ENCODE measurements at places on chromosomes 1 and 21.

- no peak overlapping the region for H3K4me3 ChIP-seq
- H3K36me3 ChIP-seq: no peaks in the 10 kb centered on the region
- peaks cover 51% of the 10 kb centered on the region for H3K27me3 ChIP-seq
- DNase-seq: no peak
- no peak overlapping the region for H3K27ac ChIP-seq
Measured at GRCh38 chr1:22208268-22208972, 65.5 kb upstream of the WNT4 start.

DNA sequence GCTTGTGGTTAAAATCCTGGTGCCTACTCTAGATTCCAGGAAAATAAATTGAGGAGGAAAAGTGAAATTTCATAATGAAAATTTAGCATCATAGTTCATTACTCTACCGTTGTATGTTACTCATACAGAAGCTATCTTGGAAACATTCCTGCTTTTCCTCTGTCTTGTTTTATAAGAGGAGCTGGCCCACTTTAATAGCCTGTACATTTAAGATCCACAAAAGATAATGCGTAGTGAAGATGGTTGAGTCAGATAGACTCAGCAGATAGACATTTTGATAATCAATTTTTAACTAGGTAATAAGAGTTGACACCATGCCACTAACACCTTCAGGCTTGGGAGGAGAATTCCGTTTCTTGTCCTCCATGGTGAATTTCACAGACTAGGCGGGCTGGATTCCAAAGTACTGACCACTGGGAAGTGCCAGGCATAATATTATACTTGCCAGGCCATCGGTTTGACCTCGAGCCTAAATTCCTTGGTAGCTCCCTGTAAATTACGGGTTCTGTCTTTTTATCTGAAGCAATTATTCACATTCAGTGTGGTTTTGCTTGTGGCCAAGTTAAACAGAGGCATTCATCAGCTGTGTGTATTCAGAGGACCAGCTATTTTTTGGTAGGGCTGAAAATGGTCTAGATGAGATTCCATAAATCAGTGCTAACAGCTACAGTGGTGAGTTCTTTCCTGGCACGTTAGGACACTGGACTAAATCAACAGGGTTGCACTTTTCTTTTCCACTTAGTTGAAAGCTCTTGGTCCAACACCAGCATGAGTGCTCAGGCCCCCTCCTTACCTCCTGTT, 111.9 kb upstream of the KAZN start:
- no peaks in the 10 kb centered on the region for H3K4me1 ChIP-seq
- DNase-seq: no peak
- no peaks in the 10 kb centered on the region for H3K36me3 ChIP-seq

DNA sequence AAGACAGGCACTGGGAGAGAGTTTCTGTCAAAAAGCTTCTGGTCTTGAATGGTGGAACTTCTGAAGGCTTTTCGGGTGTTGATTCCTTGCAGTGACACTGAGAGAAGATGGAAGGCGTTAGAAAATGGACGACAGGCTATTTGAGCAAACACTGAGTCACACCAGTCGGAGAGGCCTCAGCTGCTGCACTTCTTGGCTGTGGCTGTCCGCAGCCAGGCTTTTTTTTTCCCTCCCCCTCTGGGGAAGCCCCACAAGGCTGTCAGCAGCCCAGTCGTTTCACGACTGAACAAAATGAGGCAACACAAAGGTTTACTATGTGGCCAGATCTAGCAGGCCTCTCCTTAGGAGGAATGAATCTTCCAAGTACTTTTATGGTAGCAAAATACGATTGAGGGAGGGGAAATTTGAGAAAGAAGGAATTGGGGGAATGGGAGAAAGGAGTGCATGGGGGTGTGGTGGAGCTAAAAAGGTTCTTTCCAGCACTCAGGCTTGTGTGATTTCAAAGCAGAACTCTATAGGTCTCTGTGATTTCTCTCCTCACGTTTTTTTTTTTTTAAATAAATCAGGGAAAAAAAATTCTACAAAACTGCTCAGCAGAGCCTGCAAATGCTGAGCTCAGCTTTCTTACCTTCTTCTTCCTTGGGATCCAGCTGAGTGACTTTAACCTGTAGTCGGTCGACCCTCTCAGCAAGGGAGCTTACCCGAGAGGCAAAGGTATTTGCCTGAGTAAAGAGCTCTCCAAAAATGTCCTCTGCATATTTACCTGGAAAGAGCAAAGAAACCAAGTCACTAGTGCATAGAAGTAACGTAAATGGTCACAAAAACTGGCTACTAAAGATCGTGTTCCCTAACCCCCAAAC, 26.1 kb downstream of the GPR3 start:
- peak; percentile 74 for DNase-seq
- no peak overlapping the region for H3K4me3 ChIP-seq
- no peaks in the 10 kb centered on the region for H3K27me3 ChIP-seq
- H3K36me3 ChIP-seq: peaks cover 55% of the 10 kb centered on the region
- peaks cover 55% of the 10 kb centered on the region for H3K4me1 ChIP-seq

DNA sequence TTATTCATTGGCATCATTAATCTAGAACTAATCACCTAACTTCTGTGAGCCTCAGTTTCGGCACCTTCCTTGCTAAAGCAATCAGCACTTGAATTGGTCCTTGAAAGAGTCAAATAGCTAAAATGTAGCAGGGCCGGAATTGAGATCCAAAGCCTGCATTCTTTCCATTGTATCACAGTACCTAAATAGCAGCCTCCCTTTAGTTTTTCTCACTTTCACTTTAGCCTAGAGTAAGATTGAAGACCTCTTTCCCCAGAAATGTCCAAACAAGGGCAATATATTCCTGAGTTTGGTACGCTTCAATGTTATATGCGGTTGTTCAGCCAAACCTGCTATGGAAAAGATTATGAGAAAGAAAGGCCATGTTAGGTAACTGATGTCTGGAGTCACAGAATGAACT, 121.9 kb upstream of the BMP8A start:
- H3K27ac ChIP-seq: no peak overlapping the region
- peaks cover 61% of the 10 kb centered on the region for H3K36me3 ChIP-seq
- DNase-seq: no peak
- no peaks in the 10 kb centered on the region for H3K4me1 ChIP-seq

All from activated CD4-positive, alpha-beta memory T cell treated with anti-CD3 and anti-CD28 coated beads, Interleukin-2, amount 10 ng/mL, durations not matched to agents 7 days and 5 days (primary cell).